ENCODE measurements at places on chromosomes 2 and 18. TPM values are rescaled to one million over a fixed set of nuclear protein-coding genes. Genes with fewer than 3 reads are reported as not detected.

CNTNAP5 gene
- total RNA-seq: not detected

KIAA2012 gene
- total RNA-seq: not detected

TEKT4 gene
- total RNA-seq: not detected

ST6GAL2 gene
- not detected for total RNA-seq

IFT172 gene
- total RNA-seq: 25.9 TPM

RAPGEF4 gene
- 4.5 TPM for total RNA-seq

All from thoracic aorta endothelial cell (primary cell).